ENCODE measurements at places on chromosomes 2 and 18. TPM values are rescaled to one million over a fixed set of nuclear protein-coding genes. Genes with fewer than 3 reads are reported as not detected.
A peak's percentile ranks its signal among the peaks of the same experiment; 100 is the strongest.

The OSR1 gene
- total RNA-seq = 10.3 TPM

The PLEK gene
- not detected for total RNA-seq

The TMEM178A gene
- total RNA-seq = 28.7 TPM

The SPATA3 gene
- total RNA-seq = not detected

The SLC19A3 gene
- 36.4 TPM for total RNA-seq

The PRSS56 gene
- not detected for total RNA-seq

The EMILIN1 gene
- total RNA-seq = 1.1 TPM

The ZSWIM2 gene
- not detected for total RNA-seq

The GPAT2 gene
- not detected for total RNA-seq

The ERMN gene
- 0.22 TPM for total RNA-seq

The STARD6 gene
- total RNA-seq = not detected

The ADAM23 gene
- total RNA-seq = 19.9 TPM

DNA sequence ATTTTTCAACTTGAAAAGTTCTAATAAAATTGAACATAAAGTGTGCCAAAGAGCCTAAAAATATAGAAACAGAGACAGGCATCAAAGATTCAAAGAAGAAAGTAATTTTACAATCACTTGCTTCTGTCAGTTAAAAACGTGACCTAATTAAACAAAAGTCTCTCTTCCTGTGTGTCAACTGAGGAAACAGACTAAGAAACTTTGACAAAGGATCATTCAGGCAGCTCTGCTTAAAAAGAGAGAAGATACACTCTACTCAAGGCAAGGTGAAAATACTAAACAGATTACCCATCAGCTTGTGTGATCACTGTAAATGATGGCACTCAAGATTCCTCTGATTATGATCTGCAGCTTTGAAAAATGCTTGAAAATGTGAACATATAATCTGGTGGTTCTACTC is 47.8 kb downstream of the DYM start:
- H3K27ac ChIP-seq = no peak overlapping the region
- no peak overlapping the region for H3K4me3 ChIP-seq
- H3K4me1 ChIP-seq = no peaks in the 10 kb centered on the region
- H3K27me3 ChIP-seq = no peaks in the 10 kb centered on the region
- DNase-seq = no peak

DNA sequence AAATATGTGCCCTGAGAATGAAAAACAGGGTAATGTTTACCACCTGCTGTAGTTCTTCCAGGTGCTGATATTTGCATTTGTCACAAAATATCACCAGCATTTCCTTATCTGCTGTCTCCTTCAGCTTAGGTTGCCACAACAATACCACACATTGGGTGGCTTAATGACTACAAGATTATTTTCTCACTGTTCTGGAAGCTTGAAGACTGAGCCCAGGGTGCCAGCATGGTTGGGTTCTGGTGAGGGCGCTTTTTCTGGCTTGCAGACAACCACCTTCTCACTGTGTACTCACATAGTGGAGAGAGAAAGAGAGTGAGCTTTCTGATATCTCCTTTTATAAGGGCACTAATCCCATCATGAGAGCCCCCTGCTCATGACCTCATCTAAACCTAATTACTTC is 407.5 kb upstream of the RGPD4 start:
- no peaks in the 10 kb centered on the region for H3K27me3 ChIP-seq
- peak overlapping the region; percentile 57 for H3K27ac ChIP-seq
- DNase-seq = no peak
- H3K4me3 ChIP-seq = no peak overlapping the region

GRCh38 chr2:8543060-8543382 is 138.8 kb upstream of the ID2 start:
- peaks cover 17% of the 10 kb centered on the region for H3K27me3 ChIP-seq
- no peaks in the 10 kb centered on the region for H3K36me3 ChIP-seq
- H3K4me1 ChIP-seq = peaks cover 20% of the 10 kb centered on the region
- H3K27ac ChIP-seq = no peak overlapping the region
- H3K4me3 ChIP-seq = no peak overlapping the region
- DNase-seq = no peak

DNA sequence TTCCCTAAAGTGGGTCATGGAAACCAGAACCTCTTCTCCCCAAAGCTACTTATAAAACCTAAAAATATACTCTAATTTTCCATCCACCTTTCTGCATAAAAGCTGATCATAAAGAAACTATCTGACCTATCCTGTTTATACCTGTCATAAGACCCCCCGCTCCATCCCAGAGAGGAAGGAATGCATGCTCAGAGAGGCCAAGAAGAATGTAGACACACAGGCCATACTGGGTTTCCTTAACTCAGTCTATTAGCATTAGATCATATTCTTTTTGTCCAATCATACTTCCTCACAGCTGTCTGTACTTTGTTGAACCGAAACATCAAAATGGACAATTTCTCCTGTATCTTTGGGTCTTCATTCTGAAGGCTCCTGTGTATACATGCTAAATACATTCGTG is 52.3 kb downstream of the B3GNT2 start:
- H3K4me3 ChIP-seq = no peak overlapping the region
- no peak for DNase-seq
- no peak overlapping the region for H3K27ac ChIP-seq

DNA sequence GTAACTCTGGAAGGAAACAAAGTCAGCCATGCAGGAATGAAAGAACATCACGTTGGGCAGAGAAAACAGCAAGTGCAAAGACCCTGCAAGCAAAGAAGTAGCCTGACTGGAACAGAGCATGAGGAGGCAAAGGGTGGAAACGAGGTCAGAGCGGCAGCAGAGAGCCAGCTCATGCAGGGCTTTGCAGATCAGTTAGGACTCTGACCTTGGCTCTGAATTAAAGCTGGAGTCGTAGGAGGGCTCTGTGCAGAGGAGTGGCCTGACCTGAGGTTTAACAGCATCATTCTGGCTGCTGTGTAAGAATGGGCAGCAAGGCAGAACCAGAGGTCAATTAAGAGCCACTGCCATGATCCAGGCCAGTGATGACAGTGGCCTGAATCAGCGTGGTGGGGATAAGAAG is 220.7 kb downstream of the PRKCE start:
- H3K27ac ChIP-seq = no peak overlapping the region
- no peaks in the 10 kb centered on the region for H3K36me3 ChIP-seq
- H3K4me3 ChIP-seq = no peak overlapping the region
- DNase-seq = no peak
- peaks cover 22% of the 10 kb centered on the region for H3K27me3 ChIP-seq

GRCh38 chr18:12839057-12839525 is 44.9 kb downstream of the PTPN2 start:
- peaks cover 9% of the 10 kb centered on the region for H3K4me1 ChIP-seq
- H3K27me3 ChIP-seq = no peaks in the 10 kb centered on the region
- peak overlapping the region; percentile 80 for H3K27ac ChIP-seq
- no peak for DNase-seq

- H3K36me3 ChIP-seq = no peaks in the 10 kb centered on the region
- no peak overlapping the region for H3K4me3 ChIP-seq
- no peaks in the 10 kb centered on the region for H3K4me1 ChIP-seq
- H3K27ac ChIP-seq = no peak overlapping the region
Measured at GRCh38 chr2:150619607-150620330, 132.3 kb upstream of the RND3 start.

- H3K27ac ChIP-seq = peak overlapping the region; percentile 48
- H3K36me3 ChIP-seq = no peaks in the 10 kb centered on the region
- no peak overlapping the region for H3K4me3 ChIP-seq
Measured at GRCh38 chr2:112634153-112634873, 11.4 kb upstream of the SLC20A1 start.

GRCh38 chr2:188279093-188279445 is 12.6 kb upstream of the GULP1 start:
- peaks cover 11% of the 10 kb centered on the region for H3K4me1 ChIP-seq
- peaks cover 8% of the 10 kb centered on the region for H3K27me3 ChIP-seq
- no peak for DNase-seq
- H3K36me3 ChIP-seq = peaks cover 4% of the 10 kb centered on the region
- no peak overlapping the region for H3K4me3 ChIP-seq

DNA sequence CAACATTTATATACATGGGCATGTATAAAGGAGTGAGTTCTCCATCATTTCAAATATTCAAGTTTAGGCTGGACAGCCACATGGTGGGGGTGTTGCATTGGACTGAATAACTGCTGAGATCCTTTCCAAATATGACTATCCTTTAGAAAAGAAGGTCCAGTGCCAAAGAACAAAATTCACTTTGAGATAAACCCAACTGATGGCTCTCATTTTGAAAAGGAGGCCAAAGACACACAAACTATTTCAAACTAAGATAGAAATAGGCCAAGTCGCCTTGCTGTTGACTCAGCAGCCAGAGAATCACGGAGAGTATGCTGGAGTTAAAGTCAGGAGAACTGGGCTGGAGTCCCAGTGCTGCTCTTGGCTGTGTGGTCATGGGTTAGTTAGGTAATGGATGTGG is 204.5 kb upstream of the LRATD1 start:
- no peaks in the 10 kb centered on the region for H3K27me3 ChIP-seq
- H3K27ac ChIP-seq = no peak overlapping the region
- no peaks in the 10 kb centered on the region for H3K36me3 ChIP-seq

DNA sequence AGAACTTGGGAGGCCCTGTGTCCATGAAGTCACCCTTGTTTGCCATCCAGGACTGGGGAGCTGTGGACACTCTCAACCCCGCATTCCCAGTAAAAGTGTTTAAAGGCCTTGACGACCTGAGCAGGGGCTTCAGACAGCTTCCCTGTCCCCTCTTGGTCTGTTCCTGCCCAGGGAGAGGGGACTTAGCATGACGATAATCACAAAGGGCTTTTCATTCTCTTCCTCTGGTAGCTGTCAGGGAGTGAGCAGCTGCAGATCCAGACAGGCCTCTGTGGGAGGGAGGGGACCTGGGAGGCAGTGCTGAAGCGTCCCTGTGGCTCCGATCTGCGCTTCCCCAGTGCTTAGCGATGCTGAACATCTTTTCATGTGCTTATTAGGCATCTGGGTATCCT is 77.8 kb upstream of the HS6ST1 start:
- no peak overlapping the region for H3K27ac ChIP-seq
- peaks cover 27% of the 10 kb centered on the region for H3K4me1 ChIP-seq
- H3K27me3 ChIP-seq = peaks cover 26% of the 10 kb centered on the region
- DNase-seq = no peak
- H3K4me3 ChIP-seq = no peak overlapping the region

GRCh38 chr2:20091305-20091991 is 40.0 kb upstream of the LAPTM4A start:
- peaks cover 7% of the 10 kb centered on the region for H3K27me3 ChIP-seq
- peak overlapping the region; percentile 38 for H3K27ac ChIP-seq
- DNase-seq = no peak
- no peak overlapping the region for H3K4me3 ChIP-seq

DNA sequence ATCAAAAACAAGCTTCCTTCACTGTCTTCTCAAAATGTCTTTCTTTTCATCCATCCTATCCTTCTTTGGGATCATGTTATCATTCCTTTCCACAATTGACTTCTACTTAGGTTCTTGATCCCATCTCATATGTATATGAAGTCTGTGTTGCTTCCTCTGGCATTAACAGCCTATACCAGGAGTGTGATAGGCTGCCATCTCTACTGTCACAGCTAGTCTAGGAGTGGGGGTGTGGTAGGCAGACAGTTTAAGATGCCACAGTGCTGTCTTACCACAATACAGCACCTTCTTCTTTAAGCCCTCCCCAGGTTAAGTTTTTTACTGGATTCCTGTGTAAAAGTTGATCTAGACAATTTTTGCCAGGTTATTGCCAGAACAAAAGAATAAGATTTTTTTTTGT is 3.7 kb upstream of the HTR2B start:
- peaks cover 2% of the 10 kb centered on the region for H3K36me3 ChIP-seq
- H3K4me1 ChIP-seq = peaks cover 16% of the 10 kb centered on the region
- H3K4me3 ChIP-seq = no peak overlapping the region
- H3K27me3 ChIP-seq = no peaks in the 10 kb centered on the region
- no peak for DNase-seq

DNA sequence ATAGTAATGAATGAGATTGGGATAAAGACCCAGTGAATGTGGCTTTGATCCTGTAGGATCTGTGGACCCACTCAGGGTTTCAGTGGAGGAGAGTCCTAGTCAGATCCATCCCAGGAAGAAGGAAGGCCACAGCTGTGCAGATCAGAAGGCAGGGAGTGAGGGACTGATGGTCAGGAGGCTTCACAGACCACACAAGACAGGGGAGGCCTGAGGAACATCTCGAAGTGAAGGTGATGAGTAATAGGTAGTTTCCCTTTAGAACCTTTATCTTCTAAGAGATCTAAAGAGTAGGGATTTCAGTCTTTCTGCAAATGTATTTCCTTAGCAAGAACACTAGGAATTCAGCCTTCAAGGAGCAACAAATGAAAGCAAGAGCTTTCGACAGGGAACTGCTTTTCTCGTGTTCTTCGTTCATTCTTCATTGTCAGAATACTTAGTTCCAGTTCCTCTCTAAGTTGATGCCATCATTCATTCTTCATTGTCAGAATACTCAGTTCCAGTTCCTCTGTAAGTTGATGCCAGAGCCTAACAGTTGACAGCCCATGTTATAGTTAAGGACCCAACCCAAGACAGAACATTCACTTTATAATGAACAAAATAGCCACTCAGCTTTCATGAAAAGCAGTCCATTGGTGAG is 150.2 kb upstream of the EPAS1 start:
- H3K4me1 ChIP-seq = no peaks in the 10 kb centered on the region
- DNase-seq = no peak
- peaks cover 13% of the 10 kb centered on the region for H3K27me3 ChIP-seq
- H3K27ac ChIP-seq = no peak overlapping the region
- H3K4me3 ChIP-seq = no peak overlapping the region

DNA sequence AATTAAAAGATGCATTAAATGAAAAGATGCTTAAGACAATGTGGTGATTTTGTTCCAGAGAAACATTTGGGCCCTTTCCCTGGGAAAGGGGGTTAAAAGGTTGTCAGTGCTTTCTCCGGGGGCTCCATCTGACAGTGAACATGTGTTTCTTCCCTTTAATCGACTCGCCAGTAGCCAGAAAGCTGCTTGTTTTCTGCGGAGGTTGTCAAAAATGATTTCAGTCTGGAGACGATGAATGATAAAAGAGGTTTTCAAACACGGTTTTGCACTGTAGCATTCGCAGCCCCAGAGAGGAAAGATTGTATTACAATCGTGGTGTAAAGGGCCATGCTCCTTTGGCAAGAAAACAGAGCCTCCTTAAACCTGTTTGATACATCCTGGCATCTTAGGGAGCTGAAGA is 111.5 kb upstream of the MEIS1 start:
- no peaks in the 10 kb centered on the region for H3K36me3 ChIP-seq
- H3K4me1 ChIP-seq = peaks cover 15% of the 10 kb centered on the region
- H3K27ac ChIP-seq = no peak overlapping the region
- H3K4me3 ChIP-seq = no peak overlapping the region
- H3K27me3 ChIP-seq = peaks cover 6% of the 10 kb centered on the region
- DNase-seq = no peak

DNA sequence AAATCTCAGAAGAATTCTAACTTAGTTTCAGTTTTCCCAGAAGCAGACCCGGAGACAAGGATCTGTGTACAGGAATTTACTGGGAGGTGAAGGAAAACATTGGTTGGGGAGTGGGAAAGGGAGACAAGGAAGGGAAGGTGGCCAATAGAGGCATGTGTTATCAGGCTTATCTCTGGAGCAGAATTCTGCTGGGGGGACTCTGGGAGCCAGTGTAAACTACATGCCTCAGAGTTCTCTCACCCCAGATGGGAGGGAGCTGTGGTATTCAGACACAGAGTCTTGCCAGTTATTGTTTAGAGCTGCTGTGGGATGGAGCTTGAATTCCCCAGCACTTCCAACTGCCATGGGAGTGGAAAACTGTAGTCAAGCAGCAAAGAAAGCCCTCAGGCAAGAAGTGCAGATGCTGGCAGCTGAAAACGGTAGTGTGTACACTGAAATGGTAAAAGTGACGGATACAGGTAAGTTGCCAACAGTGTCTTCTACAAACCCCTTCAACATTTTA is 19.0 kb downstream of the DNPEP start:
- no peak for DNase-seq
- peaks cover 3% of the 10 kb centered on the region for H3K36me3 ChIP-seq
- H3K27me3 ChIP-seq = no peaks in the 10 kb centered on the region
- H3K27ac ChIP-seq = peak overlapping the region; percentile 15
- H3K4me1 ChIP-seq = peaks cover 13% of the 10 kb centered on the region
